Putamen (tissue), 1 donor: ENCODE measurements at places on chromosomes 12 and 14.

DNA sequence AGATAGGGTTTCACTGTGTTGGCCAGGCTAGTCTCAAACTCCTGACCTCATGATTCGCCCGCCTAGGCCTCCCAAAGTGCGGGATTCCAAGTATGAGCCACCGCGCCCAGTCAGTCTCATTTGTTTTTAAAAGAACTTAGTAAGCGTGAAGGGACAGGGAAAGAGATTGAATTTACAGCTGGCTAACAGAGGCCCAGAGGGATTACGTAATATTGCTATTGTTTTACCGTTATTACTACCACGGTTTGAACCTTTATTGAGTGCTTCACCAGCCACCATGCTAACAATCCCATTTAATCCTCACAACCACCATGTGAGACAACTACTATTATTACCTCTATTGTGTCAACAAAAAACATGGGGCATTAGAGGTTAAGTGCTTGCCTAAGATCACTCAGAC is 26.7 kb upstream of the BLTP3B start:
- DNase-seq = no peak

- no peak for DNase-seq
Observed at GRCh38 chr12:89192429-89192828, 159.9 kb downstream of the DUSP6 start.

DNA sequence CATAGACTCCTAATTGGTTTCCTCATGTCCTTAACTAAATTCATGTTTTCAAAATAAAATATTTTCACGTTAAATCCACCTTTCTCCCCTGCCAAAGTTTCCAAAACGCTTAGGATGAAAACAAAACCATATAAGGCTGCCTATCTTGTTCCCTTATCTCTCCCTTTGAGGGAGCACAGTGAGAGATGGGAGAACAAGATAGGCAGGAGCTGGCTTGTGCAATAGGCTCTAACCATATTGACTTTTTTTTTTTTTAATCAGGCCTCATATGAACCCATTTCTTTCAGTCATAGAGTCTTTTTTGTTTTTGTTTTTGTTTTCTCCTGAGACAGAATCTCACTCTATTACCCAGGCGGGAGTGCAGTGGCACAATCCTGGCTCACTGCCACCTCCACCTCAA is 184.9 kb downstream of the NRXN3 start:
- no peak for DNase-seq

GRCh38 chr12:101695706-101696105 is 1.7 kb upstream of the CHPT1 start:
- no peak for DNase-seq

DNA sequence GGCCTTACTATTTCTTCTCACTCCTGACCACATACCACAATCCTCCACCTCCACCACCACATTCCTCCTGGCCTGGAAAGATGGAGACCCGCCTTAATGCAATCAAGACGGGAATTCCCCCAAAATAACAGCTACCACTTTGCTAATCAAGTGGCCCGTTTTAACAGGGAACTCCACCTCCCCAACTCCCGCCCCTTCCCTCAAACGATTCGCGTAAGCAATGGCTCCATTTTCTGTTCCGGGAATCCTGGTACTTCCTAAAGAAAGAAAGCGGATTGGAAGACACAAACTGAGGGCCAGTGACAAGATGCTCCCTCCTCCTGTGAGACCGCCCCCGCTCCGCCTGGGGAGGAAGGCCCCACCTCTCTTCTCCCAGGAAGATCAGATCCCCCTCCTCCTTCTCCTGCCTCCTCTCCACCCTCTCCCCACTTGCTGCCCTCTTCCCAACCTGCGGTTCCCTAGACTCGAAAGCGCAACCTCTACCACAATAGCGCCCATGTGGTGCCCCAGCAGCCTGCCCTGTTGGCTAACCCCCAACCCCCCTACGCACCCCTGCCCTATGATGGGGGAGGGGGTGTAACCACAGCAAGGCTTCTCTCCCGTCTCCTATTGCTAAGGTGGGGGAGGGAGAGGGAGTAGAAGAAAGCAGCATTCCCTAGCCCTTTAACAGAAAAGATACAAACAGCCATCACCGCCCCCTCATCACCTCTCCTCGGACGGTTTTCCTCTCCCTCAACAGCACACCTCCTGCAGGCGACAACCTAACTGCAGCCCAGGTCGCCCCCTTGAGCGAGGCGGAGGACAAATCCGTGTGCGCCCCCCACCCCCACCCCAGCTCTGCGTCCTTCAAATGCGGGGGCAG is 777 bp downstream of the ARF3 start:
- peak; percentile 90 for DNase-seq

DNA sequence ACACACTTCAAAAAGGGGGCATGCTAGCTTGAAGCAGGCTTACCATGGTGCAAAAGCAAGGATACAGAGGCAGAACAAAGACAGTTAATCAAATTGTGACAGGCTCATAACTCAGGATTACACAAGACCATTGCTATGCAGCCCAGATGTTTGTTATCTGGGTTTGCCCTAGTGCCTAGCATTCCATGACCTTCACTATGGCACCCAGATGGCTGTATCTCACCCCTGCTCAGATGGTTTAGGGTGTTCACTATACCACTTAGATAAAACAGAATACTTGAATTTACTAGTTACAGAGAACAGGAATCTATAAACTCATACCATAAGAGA is 56.2 kb downstream of the SDR9C7 start:
- no peak for DNase-seq

- DNase-seq = no peak
Observed at GRCh38 chr14:74955229-74956026, at the start of gene PGF. Gene PGF (minus strand): TSS chr14:74955597. CDS start chr14:74955242, 355 bp downstream.

DNA sequence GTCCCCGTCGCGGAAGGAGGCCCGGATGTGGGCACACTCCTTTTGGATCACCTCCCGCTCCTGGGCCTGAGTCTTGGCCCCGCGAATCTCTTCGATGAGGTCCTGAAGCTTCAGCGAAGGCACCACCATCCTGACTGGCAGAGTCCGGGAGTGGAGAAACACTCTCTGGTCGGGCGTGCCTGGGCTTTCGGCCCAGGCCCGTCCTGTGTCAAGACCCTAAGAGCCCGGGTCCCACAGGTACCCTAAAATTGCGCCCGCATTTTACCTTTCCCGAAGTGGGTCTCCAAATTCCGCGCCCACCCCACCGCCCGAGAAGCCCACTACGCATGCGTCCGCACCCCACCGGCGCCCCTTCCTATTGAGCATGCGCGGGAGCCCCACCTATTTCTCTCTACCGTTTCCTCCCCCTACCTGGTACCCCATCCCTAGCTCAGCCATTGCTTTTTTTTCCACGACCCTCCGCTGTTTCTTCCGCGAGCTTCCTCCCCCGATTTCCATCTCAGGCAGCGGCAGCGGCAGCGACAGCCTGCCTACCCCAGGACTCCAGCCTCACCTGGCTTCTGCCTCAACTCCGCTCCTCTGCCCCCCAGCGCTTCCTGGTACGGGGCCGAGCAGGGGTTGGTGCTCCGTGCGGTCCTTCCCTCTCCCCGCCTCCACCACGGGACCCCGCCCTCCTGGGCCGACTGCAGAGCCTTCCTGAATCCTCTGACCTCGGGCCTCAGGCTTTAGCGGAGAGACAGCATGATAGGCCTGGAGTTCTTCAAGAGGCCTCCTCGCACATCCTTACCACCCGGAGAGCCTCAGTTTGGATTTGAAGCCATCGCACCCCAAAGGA is at the start of gene AP1G2:
Gene AP1G2 (minus strand): TSS at position 606 of the 835 bp plus-strand sequence. CDS start 477 bp downstream, at position 129.
- DNase-seq = peak; percentile 69

GRCh38 chr12:104331376-104331775 is 27.8 kb downstream of the EID3 start:
- no peak for DNase-seq

- DNase-seq = no peak
Observed at GRCh38 chr14:58635091-58635830, 2.5 kb upstream of the DACT1 start.

DNA sequence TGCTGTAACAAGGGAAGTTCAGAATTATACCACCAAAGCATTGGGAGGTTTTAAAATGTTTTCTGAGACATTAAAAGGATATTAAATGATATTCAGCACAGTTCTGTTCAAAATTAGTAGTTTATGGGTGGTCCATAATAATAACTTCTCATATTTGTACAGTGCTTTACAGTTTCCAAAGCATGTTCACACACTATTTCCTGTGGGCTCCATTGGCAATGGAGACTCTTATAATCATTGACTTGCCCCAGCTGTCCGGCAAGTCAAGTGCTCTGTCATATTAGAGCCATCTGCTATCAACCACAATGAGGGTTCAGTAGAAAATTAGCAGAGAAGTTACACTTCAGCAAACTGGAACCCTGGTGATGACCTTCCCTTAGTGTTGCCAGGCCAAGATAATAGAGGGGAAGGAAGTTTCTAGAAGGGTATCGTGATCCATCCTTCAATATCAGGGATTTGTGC is 526.6 kb upstream of the CCDC196 start:
- no peak for DNase-seq

DNA sequence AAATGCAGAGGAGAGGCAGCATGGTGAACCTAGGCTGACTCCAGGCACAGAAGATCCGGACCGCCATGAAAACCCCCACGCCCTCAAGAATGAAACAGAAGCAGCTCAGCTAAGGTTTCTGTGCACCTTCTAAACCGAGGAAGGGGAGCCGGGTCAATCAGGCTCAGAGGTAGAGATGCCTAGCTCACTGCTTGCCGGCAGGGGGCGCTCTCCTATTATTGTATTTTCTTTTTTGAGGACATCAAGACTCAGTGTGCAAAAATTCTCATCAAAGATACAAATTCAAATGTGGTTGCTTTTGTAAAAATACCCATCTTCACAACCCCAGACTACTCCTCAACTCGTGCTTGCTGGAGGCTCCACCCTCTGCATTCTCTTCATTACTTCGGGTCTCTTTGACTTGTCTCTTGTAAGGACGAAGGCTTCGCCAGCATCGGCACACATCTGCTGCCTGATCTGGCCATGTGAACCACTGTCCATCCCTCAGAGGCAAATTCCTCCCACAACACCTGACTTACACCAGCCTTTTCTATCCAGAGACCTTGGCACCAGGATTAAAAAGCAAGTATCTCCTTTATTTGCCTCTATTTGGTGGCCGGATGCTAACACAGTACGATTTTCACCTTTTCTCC is 33.4 kb upstream of the RNASE3 start:
- DNase-seq = peak; percentile 62

DNA sequence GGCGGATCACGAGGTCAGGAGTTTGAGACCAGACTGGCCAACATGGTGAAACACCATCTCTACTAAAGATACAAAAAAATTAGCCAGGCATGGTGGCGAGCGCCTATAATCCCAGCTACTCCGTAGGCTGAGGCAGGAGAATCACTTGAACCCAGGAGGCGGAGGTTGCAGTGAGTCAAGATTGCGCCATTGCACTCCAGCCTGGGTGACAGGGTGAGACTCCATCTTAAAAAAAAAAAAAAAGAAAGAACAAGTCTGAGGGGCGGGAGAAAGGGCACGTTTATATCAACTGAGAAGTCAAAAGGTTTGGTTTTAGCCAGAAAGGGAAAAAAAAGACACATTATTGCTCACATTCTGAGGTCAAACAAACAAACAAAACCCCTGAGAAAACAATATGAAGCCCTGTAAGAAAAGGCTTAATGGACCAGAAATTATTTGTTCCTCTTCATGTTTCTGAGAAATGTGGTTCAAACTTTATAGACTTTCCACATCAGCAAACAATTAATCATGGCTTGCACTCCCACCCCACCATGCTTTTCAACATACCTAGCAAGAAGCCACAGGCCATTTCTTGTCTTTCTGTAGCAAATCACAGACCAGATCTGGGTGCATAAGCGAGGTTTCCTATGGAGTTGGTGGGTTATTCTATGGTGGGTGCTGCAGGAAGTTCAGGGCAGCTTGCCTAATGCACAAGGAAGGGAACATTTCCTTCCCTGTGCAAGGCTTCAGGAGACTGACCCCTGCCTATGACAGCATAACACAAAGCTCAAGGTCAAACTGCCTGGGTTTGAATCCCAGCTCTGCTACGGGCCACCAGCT is 80.1 kb downstream of the SSPN start:
- DNase-seq = no peak

- no peak for DNase-seq
Observed at GRCh38 chr12:62537551-62537950, 70.9 kb downstream of the MON2 start.

GRCh38 chr14:69572030-69572840 is 2.4 kb downstream of the CCDC177 start:
- DNase-seq = no peak

- peak; percentile 70 for DNase-seq
Observed at GRCh38 chr12:119802472-119802871, 74.6 kb downstream of the CIT start.

DNA sequence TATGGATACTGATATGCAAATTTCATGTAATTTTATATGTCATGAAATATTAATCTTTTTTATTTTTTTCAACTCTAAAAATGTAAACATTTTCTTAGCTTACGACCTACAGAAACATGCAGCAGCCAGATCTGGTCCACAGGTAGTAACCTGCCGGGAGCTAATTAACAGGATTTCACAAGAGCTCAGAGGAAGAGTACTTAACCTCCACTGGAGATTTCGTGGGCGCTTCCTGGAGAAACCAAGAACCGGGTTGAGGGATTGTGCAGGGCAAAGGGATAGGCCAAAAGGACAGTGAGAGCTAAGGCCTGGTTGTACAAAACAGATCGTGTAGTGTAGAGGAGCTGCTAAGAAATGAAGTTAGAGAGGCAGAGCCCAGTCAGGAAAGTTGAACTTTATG is 315.7 kb downstream of the PAWR start:
- no peak for DNase-seq

GRCh38 chr14:62896932-62897456 is 148.3 kb downstream of the KCNH5 start:
- no peak for DNase-seq

DNA sequence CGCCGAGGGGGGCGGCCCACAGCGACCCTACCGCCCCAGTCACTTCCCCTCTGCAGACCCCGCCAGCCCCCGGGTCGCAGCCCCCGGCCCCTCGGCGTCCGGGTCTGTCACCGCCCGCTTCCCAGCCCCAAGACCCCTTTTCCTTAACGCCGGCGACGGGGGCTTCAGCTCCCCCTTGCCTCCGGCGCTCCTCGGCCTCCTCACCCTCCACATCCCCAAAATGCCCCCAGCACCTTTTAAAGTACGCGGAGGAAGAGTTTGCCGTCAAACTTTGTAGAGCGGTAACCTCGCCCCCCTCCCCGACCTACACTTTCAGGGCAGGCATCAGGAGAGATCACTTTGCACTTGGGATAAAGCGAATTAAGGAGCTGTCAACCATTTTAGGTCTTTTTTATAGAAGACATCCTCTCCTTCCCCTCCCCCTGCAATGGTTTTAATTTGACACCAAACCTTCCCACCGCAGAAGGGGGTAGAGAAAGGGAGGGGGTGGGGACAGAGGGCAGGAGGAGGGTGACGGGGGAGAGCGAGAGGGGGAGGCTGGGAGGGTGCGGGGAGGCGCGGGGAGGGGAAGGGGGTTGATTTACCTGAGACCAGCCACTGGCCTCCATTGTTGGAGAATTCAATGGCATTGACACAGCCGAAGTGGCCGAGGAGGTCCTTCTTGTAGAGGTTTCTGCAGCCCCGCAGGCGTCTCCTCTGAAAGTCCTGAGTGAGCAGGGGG is 578 bp downstream of the DCAF5 start:
- peak; percentile 34 for DNase-seq

- DNase-seq = no peak
Observed at GRCh38 chr12:58502841-58503240, 417.5 kb downstream of the LRIG3 start.

- DNase-seq = no peak
Observed at GRCh38 chr12:77800501-77800900, 30.2 kb upstream of the NAV3 start.

- no peak for DNase-seq
Observed at GRCh38 chr12:77070382-77070781, 5.0 kb upstream of the E2F7 start.
